ENCODE measurements at places on chromosomes 2 and 18. TPM values are rescaled to one million over a fixed set of nuclear protein-coding genes. Genes with fewer than 3 reads are reported as not detected.

PPP1CB gene
- 173 TPM for total RNA-seq

ACVR1 gene
- 9.5 TPM for total RNA-seq

DSC3 gene
- total RNA-seq: 148 TPM

POTEC gene
- not detected for total RNA-seq

METAP1D gene
- 1.8 TPM for total RNA-seq

Data from airway epithelial cell (primary cell).